Fibroblast of skin of left quadriceps (primary cell): ENCODE measurements at places on chromosomes 16 and 17.

- DNase-seq = peak; percentile 100
Measured at GRCh38 chr16:80938004-80938878, 68.4 kb downstream of the CMC2 start.

GRCh38 chr17:66341462-66341861 lies 39.0 kb downstream of the PRKCA start:
- DNase-seq = no peak

DNA sequence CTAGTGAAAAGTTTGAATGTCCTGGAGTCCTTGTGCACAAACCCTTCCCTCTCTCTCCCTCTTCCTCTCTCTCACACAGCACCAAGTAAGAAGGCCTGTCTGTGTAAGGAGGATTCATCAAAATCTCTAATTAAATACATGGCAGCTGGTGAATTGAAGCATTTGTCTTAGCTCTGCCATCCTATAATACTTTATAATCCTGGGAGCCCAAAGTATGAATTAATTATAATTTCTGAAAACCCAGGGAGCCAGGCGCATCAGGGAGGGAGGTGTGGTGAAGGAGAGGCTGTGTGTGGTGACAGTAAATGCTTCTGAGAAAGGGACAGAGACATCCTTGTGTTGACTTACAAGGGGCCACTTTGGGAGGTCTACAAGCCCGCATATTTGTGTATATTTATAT lies 691.4 kb upstream of the EEF2KMT start:
- no peak for DNase-seq

GRCh38 chr17:9729034-9729650 lies 62.2 kb downstream of the DHRS7C start:
- peak; percentile 19 for DNase-seq

DNA sequence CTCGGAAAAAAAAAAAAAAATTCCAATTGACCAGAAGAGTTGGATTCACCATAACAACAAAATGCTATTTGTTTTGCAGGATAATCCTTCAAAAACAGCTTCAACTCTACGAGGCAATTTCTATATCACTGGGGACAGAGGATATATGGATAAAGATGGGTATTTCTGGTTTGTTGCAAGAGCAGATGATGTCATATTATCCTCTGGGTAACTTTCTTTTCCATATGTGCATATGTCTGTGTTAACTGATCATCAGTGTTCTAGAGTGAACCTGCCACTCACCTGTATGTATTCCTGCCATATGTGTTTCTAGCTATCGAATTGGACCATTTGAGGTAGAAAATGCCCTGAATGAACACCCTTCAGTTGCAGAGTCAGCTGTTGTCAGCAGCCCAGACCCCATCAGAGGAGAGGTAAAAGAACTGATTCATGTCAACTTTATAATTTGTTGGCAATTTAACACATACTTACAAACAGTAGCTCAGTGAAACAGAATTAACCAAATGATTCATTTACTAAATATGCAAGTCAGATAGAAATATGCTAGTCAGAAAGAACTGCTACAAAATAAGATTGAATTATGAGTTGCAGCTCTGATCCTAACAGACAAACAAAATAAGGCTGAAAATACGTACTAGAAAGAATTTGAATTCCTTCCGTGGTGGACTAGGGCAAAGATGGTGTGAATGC lies 14.2 kb downstream of the ERI2 start:
- peak; percentile 3 for DNase-seq

DNA sequence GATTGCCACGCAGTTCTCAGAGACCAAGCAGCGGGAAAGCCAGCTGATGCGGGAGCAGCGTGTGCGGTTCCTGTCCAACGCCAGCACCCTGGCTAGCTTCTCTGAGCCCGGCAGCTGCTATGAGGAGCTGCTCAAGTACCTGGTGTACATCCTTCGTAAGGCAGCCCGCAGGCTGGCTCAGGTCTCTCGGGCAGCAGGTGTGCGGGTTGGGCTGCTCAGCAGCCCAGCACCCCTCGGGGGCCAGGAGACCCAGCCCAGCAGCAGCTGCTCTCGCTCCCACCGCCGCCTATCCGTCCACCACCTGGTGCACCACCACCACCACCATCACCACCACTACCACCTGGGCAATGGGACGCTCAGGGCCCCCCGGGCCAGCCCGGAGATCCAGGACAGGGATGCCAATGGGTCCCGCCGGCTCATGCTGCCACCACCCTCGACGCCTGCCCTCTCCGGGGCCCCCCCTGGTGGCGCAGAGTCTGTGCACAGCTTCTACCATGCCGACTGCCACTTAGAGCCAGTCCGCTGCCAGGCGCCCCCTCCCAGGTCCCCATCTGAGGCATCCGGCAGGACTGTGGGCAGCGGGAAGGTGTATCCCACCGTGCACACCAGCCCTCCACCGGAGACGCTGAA lies 15.2 kb downstream of the CACNA1G start:
- DNase-seq = no peak

- no peak for DNase-seq
Measured at GRCh38 chr16:57537581-57538234, 1.3 kb upstream of the CCDC102A start.

DNA sequence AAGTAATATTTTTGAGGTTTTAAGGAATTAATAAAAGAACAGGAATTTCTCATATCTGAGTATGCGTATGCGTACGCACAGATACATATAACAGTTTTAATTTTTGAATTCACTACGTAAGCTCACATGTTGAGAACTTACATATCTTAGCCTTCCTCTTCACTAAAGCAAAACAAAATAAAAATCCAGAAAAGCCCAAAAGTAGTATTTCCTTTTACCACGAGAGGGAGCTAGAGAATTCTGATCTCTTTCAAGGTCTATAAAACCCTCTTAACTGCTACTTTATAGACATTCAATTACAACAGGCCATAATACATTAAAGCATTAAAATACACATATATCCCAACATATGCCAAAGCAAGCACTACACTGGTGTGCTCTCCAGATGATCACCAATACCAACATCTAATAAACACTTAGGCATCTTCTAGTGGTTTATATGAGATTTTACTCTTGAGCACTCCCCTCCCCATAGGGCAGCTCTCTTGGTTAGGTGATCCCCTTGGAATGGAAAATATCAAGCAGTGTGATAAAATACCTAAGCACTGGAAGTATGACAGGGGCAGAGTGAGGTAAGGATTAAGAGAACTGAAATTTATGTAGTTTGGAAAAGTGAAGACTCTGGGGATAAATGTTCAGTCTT lies 94.0 kb downstream of the SKAP1 start:
- peak; percentile 60 for DNase-seq

- DNase-seq = no peak
Measured at GRCh38 chr16:72846594-72846993, 201.3 kb downstream of the ZFHX3 start.

DNA sequence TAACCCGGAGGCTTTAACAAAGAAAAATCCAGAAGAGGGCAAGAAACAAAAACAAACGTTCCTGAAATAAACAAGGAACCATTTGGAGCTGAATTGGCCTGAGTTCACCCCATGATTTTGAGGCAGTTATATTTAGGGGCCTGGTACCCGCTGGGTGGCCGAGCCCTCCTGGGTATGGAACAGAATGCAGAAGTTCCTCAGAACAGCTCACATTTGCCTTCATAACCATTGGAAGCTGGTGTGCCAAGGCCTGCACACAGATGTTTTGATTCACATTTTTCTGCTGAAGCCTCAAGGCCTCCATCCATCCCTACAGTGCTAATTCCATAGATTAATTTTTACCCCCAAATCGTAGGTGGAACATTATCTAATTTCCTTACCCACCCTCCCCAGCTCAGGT lies 3.3 kb upstream of the ZFHX3 start:
- DNase-seq = no peak

GRCh38 chr17:7382901-7383300 lies 2.0 kb downstream of the TNK1 start:
- DNase-seq = no peak

DNA sequence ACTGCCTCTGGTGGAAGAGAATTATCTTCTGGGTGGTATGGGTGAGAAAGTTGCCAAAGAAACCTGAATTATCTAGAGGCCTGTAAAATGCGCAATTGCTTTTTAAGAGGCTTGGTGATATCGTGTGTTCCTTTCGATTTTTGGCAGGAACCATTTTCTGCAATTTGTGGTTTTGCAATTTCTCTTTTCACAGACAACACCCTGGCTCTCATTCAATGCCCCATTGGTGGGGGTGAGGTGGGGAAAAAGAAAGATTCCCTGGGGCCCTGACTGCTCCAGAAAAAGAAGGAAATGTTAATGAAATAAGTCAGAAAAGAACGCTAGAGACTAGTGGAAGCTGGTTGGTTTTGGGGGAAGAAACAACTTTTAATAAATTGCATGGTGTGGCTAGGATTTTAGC lies 77.4 kb downstream of the ANKFN1 start:
- peak; percentile 27 for DNase-seq
